ENCODE measurements at places on chromosomes 3 and 15.

DNA sequence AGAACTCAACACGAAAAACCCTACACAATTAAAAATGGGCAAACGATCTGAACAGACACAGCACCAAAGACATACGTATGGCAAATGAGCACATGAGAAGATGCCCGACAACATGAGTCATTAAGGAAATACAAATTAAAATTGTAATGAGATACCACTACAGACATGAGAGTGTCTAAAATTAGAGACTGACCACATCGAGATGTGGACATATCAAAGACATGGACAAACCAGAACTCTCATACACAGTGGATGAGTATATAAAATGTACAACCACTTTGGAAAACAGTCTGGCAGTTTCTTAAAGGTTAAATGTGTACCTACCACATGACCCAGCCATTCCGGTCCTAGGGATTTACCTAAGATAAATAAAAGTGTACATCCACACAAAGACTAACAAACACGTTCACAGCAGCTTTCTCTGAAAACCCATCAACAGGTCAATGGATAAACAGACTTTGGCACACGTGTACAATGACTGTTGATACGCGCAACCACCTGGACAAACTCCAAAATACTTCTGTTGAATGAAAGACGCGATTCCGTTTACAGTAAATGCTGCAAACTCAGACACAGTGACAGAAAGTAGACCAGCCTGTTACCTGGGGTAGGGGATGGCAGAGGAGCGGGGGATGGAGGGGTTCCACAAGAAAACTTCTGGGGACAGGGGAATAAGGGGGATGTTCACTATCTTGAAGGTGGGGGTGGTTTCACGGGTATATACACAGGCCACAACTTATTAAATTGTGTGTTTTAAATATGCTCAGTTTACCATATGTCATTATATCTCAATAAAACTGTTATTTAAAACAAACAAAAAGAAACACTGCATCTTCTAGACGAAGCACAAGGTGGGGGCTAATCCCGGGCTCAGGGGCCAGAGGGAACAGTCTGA is 2.1 kb downstream of the TNK2 start:
- ATAC-seq: no peak

GRCh38 chr3:159114582-159114981 is 312.7 kb downstream of the MFSD1 start:
- ATAC-seq: no peak

DNA sequence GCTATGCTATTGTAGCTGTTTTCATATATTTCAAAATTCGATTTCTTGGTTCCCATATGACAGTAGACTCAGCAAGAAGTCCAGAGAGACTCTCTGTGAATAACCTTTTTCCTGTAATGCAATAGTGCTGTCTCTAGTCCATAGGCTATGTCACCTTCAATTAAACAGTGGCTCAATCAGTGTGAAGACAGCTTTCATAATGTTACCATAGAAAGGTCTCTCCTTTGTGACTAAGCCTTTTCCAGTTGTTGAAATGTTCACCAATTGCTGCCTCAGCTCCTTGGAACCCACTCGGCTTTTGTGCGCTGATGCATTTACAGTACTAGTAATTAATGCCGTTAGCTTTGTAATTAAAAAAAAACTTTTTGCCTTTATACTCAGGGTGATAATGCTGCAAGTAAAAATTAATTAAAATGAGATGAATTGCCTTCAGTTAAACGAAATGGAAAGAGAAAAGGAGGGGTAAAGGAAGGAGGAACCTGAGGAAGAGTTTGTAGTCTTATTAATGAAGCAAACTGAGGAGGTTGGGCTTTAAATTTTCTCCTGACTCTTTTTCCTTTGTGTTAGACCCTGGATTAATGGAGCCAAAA is 214.8 kb downstream of the LSAMP start:
- ATAC-seq: no peak

DNA sequence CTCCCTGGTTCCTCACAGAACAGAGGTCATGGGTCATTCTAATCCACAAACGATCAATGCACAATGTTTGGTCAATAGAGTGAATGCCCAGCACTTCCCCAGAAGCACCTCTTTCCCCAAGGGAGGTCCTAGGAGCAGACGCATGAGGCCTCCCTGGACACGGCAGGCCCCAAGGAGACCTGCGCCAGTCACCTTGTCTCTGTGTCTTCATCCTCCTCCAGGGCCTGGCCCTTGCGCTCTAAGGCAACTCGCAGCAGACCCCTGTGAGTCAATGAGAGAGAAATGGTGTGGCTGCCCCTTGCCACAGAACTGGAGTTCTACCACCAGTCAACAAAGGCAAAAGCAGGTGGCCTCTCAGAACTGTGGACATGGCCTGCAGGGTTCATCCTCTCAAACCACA is 18.1 kb downstream of the ALS2CL start:
- ATAC-seq: no peak

DNA sequence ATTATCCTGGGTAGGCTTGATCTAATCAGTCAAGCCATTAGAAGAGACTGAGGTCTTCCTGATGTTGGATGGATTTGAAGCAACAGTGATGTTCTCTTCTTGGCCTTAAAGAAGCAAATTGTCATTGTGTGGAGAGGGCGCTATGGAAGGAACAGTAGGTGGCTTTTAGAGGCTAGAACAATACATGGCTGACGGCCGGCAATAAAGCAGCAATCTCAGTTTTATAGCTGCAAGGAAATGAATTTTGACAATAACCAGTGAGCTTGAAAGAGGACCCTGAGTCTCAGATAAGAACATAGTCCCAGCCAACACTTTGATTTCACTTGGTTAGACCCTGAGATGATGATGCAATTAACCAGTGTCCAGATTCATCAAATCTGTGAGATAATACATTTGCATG is 302.1 kb downstream of the NSUN3 start:
- no peak for ATAC-seq

- ATAC-seq: peak; percentile 72
Observed at GRCh38 chr3:180679178-180680096, at the start of gene CCDC39. Gene CCDC39, minus strand, starts transcription at chr3:180679489. Its CDS starts 109 bp downstream, at chr3:180679380.

- ATAC-seq: no peak
Observed at GRCh38 chr15:89196994-89197393, 24.4 kb downstream of the RLBP1 start.

- peak; percentile 61 for ATAC-seq
Observed at GRCh38 chr3:71074423-71074822, 509.1 kb downstream of the FOXP1 start.

- ATAC-seq: peak; percentile 62
Observed at GRCh38 chr3:23175341-23176083, 27.6 kb upstream of the UBE2E2 start.

DNA sequence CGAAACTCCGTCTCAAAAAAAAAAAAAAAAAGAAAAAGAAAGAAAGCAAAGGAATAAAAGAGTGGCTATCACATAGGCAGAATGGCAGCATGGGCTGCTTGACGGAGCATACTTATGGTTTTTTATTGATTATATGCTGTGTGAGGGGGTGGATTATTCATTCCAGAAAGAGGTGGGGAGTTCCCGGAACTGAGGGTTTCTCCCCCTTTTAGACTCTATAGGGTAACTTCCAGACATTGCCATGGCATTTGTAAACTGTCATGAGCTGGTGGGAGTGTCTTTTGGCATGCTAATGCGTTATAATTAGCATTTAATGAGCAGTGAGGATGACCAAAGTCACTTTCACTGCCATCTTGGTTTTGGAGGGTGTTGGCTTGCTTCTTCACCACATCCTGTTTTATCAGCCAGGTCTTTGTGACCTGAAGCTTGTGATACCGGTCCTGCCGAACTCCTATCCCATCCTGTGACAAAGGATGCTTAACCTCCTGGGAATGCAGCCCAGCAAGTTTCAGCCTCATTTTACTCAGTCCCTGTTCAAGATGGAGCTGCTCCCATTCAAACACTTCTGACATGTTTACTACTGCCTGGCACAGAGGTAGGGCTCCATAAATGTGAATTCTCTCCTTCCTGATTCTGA is 15.8 kb upstream of the ABHD17C start:
- ATAC-seq: peak; percentile 92

DNA sequence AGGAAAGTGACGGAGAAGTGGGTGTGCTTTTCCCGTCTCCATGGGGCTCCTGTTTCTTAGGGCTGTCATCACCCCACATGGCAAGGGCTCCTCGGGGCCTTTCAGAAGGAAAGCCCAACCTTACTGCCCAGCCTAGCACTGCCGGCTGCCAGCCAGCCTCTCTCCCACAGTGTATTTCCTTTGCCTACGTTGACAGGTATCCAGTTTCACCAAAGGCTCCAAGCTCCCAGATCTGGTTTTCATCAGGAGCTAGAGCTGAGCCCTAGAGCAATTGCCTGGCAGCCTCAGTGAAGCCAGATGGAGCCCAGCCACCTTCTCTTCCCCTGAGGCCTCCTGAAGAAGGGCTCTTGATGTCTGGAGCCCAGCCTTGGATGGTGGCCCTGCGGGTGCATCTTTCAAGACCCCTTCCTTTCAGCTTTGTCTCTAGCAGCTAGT is 20.2 kb downstream of the CRABP1 start:
- no peak for ATAC-seq

- no peak for ATAC-seq
Observed at GRCh38 chr3:67001086-67001861, 3.2 kb downstream of the KBTBD8 start.

- ATAC-seq: no peak
Observed at GRCh38 chr15:84799511-84800187, 17.5 kb upstream of the ALPK3 start.

GRCh38 chr3:195219351-195220230 is 51.4 kb downstream of the XXYLT1 start:
- ATAC-seq: no peak

Data from esophagus mucosa (tissue), 1 donor.